ENCODE measurements at places on chromosomes 3 and 15.

DNA sequence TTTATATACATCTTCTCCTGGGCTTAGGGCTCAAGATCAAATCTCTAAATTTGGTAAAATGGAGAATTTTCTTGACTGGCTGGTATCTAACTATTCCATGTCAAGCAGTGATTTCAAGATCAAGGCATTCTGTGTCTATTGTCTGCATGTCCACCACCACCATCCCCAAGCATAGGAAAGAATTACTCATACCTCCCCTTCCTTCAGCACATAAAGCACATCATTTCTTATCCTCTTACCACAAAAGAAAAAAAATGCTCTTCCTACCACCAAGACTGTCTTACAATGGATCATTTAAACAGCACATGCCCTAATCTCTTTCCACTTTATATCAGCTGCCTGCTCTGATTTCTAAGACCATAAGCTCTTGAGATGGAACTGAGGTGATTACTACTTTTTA, 470.5 kb upstream of the THBS1 start:
- DNase-seq: no peak

DNA sequence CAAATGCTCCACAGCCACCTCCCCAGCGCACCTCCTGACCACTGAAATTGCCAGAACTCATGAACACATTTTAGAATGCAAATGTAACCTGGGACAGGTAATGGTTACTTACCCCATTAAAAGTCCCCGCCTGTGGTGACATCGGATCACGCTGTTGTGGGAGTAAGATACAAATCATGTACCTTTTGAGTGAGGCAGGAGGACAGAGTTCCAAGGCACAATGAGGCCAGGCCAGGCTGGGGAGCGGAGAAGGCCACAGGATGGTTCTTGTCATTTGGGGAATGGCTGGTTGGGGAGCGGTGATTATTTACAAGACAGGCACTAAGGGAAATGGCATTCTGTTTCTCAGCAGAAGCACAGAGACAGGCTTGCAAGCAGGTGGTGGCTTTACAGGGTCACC, 490.0 kb downstream of the EDEM1 start:
- DNase-seq: no peak

- no peak for DNase-seq
Observed at GRCh38 chr3:107911337-107912000, 179.4 kb downstream of the CD47 start.

GRCh38 chr3:41682382-41682781, 279.5 kb downstream of the ULK4 start:
- DNase-seq: no peak

DNA sequence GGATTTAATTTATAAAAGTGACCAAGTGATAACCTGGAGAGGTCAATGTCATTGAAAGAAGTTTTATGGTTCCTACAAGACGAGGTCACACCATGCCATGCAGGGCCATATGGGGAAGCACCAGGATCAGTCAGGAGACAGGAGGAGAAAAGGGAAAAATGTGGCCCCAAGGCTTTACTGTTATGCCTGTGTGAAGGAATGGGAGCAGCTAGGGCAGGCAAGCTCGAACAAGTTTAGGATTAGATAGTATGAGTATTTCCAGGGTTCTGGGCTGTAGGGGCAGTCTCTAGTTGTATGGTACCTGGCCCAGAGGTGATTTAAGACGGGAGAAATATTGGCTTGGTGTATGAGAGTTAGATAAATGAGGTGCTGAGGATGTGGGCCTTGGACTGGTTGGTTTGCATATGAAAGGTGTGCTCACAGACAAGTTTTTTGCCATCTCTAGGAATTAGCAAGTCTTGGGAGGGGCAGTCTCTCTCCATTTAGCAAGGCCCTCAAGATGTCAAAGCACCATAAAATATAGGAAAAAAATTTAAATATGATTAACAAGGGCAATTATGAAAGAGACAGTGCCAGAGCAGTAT, 36.3 kb upstream of the DCLK3 start:
- no peak for DNase-seq

DNA sequence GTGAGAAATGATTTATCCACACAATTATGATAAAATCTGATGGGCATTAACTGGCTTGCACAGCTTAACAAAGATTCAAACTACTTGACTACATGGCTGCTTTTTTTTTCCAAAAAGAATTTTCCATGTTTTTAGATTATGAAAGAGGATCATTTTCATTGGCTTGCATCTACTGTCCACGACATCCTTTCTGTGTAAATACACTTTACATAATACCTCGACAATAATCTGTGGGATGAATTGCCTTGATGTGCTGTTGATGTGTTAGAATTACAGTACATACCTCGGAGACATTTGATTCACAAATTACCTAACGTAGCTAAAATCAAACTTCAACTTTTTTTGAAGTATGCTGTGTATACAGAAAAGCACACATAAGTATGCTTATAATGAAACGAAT, 104.4 kb downstream of the PPP2R3A start:
- no peak for DNase-seq

- DNase-seq: no peak
Observed at GRCh38 chr3:147403511-147403910, 2.8 kb downstream of the ZIC4 start.

DNA sequence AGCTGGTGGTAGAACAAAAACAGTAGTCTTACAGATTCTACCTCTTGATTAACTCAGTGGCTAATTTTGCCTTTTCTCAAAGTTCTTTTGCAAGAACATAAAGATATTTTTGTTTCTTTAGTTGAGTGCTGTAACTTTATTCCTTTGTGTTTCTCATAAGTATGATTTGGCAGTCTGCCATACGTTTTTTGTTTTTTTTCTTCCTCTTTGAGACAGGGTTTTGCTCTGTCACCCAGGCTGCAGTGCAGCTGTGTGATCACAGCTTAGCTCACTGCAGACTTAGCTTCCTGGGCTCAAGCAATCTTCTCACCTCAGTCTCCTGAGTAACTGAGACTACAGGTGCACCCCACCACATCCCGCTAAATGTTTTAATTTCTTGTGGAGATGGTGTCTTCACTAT, 22.4 kb downstream of the B3GNT5 start:
- no peak for DNase-seq

GRCh38 chr3:100029689-100030088, 84.6 kb downstream of the FILIP1L start:
- DNase-seq: no peak

- no peak for DNase-seq
Observed at GRCh38 chr3:44026220-44026865, 215.3 kb upstream of the TOPAZ1 start.

All from esophagus squamous epithelium (tissue), 5 donors.